ENCODE measurements at places on chromosomes 3 and 15. TPM values are rescaled to one million over a fixed set of nuclear protein-coding genes. Genes with fewer than 3 reads are reported as not detected.

DNA sequence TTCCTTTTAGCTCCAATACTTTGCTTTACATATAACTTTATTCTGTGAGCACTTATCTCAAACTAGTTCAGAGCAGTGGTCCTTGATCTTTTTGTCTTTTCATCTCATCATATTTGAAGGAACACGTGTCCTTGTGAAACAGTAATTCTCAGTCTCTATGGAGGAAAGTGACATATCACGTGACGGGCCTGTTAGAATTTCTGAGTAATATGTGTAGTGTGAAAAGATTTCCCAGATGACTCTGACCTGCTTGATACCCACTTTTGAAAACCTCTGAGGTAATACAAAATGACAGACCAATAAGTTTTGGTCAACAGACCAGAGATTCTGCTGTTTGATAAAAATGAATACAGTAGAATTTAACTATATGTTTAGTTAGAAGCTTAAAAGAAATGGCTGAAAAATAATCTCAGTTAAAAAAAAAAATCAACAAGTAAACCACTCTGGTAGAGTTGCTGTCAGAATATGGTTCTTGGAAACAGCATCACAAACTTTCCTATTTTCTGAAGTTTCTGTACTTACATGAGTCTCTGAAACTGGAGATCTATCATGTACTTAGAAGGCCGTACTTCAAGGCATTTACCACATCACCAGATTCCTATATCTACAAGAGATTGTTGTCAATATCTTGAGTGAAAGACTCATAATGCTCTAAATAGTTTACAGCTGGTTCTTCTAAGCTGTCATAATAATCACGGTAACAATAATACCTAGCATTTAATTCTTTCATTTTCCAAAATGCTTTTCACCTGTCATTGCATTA, 590.2 kb upstream of the TBL1XR1 start:
- no peak for DNase-seq

GRCh38 chr15:60605879-60606307, 127.0 kb upstream of the ICE2 start:
- DNase-seq: peak; percentile 78

DNA sequence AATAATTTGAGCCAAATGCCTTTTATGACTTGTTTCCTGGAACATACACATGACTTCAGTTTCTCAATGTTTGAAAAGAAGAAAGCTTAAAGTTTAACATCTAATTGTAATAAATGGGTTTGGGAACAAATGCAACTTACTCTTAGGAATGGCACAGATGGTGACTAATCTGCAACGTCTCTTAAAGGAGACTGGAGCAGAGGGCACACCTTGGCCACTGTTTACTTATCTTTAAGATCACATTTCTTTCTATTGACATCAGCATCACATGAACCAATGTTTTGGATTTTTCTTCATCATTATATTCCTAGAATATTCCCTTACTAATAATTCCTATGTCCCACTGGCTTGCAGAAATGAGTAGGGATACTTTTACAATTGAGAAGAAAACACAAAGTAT, 229.5 kb downstream of the CHL1 start:
- DNase-seq: no peak

- DNase-seq: no peak
These were observed 104.9 kb upstream of the MANF start for GRCh38 chr3:51280176-51280575.

GRCh38 chr3:36926292-36926897, 18.5 kb downstream of the TRANK1 start:
- no peak for DNase-seq

DNA sequence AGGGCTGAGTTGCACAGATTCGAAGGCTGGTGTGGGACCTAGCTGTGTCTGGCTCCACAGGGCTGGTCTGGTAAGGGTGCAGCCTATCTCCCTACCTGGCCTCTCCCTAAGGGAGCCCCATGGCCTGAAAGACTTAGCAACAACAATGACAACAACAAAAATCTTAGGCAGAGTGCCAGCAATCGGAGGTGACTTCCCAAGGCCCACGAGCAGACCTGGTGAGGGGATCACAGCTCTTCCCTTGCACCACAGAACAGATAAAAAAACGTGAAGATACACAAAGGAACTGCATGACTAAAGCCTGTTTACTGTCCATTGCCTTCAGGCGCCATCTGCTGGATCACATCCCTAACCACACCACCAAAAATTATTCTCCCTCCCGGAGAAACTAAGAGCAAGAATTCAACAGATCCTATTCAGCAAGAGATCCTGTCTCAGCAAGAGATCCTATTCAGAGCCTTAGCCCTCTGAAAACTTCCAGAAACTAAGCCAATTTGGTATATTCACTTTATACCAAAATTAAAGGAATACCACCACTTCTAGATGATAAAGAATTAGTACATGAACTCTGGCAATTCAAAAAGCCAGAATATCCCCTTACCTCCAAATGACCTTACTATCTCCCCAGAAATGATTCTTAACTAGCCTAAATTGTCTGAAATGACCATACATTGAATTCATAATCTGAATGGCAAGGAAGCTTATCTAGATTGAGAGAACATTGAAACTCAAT, 24.1 kb upstream of the OR5K4 start:
- peak; percentile 30 for DNase-seq

DNA sequence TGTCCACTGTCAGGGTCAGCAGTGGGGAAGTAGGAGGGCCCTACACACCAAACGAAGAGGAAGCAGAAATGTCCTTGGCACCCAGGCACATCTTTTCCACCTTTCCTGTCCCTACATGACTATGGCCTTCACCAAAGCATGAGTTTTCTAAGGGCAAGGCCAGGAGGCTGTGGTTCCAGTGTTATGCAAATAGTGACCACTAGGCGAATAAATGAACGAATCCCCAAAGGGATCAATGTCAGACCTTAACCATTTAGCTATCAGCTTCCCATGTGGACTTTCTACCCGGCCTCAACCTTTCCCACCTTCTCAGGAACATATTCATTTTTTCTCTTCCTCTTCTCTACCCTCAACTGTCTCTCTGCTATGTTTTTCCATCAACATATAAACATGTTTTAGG, 63.1 kb downstream of the NTRK3 start:
- DNase-seq: no peak

DNA sequence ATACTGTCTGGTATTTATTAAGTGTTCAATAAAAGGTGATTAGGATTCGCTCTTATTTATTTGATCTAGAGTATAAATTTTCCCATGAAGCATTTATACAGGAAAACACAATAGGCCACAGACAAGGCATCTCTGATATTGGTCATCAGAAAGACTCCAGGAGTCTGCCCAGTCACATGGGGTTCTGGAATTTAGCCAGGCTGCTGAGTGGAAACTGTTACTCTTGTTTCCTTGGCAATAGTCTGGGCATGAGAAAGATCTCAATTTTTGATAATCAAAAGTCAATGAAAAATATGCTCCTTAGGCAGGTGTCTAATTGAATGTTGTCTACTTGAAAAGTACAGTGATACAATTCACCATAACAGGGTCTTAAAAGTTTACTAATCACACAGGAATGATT, 161.2 kb downstream of the FRMD5 start:
- no peak for DNase-seq

- DNase-seq: no peak
These were observed at the start of gene ALDH1A2 for GRCh38 chr15:58065445-58066041. TSS of gene ALDH1A2 (minus strand) at chr15:58065711. CDS start at chr15:58065650, 61 bp downstream.

DNA sequence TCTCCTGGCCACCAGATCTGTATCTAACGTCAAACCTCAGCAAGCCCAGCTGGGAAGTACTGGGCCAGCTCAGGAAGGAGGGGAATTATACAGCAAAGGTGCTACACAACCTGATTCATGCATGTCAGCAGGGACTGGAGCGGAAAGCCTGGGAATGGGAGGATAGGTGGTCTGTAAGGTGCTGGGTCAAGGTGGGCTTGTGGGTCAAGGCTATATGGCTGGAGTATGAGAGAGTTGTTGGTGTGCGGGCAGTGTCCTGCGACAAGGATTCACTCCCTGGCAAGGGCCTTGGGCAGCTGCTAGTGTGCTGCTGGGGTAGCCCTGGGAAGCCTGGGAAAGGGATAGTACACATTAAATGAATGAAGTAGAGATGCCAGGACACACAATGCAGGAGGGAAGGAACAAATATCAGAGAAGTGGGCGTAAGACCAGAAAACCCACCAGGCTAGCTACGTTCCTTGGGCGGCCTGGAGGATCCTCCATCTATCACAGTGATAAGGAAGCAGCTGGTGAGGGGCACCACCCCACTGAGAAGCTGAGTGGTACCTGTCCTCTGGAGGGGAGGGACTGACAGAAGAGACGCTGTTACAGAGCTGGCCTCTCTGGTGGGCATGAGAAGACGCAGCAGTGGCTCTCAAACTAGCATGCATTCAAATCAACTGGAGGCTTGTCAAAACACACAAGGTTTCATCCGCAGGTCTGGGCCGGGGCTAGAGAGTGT, 8.5 kb upstream of the SYNM start:
- DNase-seq: no peak

DNA sequence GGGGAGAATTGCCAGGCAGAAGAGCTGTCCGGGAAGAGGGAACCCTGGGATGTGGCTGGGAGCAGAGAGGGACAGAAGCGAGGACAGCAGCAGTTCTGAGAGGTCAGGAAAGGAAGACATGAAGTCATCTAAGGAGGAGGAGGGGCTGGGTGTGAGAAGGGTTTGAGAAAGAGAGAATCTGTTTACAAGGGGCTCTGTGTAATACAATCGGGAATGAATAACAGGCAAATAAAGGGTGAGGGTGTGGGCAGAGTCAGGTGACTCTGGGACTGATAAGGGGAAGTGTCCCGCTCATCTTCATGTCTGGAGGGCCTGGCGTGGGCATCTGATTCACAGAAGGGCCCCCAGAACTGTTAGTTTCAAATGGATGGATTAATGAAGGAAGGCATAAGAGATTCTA, 191.3 kb downstream of the XXYLT1 start:
- no peak for DNase-seq

DNA sequence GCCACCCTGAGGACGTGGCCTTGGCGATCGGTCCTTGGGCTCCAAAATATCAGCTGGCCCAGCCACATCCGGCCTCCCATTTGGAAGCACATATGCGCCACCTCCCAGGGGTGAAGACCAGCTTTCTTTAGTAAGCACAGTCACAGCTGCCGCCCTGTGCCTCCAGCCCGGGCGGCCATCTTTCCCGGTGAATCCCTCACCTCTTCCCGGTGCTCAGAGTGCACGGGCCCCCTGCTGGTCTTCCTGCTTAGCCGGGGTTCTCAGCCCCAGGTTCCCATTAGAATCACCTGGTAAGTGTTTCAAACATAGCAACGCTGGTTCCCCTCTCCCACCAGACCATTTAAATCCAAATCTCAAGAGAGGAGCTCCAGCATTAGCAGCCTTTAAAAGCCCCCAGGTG, 232.2 kb downstream of the VPS13C start:
- DNase-seq: no peak

GRCh38 chr3:5489536-5489935, 302.0 kb downstream of the EDEM1 start:
- DNase-seq: no peak

GRCh38 chr15:48017747-48018146, 103.0 kb upstream of the SLC24A5 start:
- DNase-seq: no peak

GRCh38 chr3:67334588-67334987, 319.8 kb downstream of the SUCLG2 start:
- no peak for DNase-seq

DNA sequence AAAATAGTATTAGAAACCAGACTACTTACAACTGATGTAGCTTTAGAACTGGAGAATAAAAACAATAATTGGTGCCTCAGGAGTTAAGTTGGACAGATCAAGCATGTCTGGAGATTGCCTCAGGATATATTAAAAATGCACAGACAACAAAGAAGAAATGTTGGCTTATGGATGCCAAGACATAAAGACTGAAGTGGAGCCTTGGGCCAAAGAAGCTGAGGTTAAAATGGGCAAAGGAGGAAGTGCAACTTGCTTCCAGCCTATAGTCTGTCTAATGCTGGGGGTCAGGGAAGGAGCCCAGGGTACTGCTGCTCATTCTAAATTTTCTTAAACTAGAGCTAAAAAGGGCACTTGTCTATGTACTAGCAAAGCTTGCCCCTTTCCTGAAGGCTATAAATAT, 77.5 kb downstream of the ESYT3 start:
- no peak for DNase-seq

DPPA2 gene
- total RNA-seq: not detected

GOLGA8M gene
- not detected for total RNA-seq

RHOV gene
- 0.24 TPM for total RNA-seq

PPCDC gene
- total RNA-seq: 17.1 TPM

NPAP1 gene
- total RNA-seq: not detected
